ENCODE measurements at places on chromosomes 3 and 15.

DNA sequence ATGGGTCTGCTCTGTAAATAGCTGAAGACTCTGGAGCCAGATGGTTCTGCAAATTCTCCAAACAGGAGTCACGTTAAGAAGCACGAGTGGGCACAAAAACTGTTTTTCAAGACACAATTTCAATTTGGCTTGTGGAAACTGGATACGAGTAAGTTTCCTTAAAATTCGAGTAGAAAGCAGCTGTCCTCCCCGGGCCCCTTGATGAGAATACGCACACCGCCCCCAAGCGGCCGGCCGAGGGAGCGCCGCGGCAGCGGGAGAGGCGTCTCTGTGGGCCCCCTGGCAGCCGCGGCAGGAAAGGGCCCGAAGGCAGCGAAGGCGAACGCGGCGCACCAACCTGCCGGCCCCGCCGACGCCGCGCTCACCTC is 778 bp upstream of the THBS1 start:
- DNase-seq = peak; percentile 95

GRCh38 chr15:83012076-83012426 is 612 bp upstream of the C15orf40 start:
- DNase-seq = no peak

GRCh38 chr3:160481856-160482255 is 32.3 kb upstream of the TRIM59 start:
- no peak for DNase-seq

DNA sequence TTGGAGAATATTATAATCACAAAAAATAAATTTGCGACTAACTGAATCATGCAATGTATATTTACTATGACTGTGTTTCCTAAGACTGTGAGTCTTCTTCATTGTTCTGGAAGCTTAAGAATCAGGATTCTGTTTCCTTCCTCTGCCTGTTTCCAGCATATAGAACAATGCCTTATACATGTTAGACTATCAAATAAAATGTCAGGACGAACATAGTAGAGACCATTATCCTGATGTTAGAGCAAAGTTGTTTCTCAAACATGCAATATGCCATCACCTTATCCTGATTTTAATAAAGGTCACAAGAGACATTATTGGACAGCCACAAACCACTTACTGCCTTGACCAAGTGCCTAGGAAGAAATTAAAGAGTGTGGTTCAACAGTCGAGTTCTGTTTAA is 457.4 kb upstream of the AGTR1 start:
- DNase-seq = no peak

DNA sequence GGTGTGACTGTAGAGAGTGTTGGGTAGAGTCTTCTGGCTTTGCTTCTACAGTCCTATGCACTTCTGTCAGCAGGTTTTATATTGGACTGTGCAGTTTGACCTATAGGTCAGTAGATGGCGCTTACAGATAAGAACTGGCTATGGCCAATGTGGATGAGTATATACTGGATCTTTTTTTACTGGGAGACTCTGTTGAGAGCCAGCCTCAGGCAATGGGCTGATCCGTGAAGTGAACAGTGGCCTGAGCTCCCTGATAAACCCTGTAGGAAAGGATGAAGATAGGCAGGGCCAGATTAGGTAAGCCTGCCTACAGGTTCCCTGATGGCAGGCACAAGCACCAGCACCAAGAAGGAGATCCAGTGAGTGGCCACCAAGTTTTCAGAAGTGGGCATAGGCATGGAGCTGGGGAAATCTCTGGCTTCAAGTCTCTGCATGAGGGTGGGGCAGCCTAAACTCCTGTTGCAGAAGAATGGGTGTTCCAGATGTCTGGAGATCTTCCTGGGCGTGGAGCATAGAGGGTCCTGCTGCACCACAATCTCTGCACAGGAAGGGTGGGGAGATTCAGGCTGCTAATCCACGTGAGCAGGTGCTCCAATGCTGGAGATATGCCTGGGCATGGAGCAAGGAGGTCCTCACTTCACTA is 326.0 kb upstream of the SGO1 start:
- DNase-seq = no peak

DNA sequence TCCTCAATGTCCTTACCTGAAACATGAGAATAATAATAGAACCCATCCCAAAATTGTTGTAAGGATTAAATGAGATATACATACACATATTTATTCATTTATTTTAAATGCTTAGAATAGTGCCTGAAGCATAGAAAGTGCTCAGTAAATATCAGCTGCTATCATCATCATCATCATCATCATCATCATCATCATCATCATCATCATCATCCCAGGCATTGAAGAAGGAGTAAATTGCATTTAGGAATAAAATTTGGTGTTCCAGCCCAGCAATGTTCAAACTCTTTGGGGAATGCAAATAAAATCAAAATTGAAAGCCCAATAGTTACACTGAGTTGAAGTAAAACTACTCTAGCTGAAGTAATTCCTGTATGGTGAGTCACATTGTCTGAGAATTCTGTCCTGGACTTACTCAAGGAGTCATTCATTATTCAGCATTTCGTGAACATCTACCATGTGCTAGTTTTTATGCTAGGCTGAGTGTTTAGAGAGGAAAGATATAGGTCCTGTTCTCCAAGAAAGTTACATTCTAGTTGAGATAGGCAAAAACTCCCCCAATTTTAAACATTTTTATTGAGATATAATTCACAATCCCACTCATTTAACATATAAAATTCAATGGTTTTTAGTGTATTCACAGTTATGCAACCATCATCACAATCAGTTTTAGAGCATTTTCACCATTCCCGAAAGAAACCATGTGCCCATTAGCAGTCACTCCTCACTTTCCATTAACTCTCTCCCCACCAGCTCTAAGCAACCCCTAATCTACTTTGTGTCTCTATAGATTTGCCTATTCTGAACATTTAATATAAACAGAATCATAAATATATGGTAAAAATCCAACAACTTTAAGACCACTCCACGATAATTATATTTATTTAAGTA is 107.2 kb downstream of the FRMD5 start:
- no peak for DNase-seq

GRCh38 chr3:153242896-153243295 is 80.9 kb downstream of the RAP2B start:
- DNase-seq = no peak

DNA sequence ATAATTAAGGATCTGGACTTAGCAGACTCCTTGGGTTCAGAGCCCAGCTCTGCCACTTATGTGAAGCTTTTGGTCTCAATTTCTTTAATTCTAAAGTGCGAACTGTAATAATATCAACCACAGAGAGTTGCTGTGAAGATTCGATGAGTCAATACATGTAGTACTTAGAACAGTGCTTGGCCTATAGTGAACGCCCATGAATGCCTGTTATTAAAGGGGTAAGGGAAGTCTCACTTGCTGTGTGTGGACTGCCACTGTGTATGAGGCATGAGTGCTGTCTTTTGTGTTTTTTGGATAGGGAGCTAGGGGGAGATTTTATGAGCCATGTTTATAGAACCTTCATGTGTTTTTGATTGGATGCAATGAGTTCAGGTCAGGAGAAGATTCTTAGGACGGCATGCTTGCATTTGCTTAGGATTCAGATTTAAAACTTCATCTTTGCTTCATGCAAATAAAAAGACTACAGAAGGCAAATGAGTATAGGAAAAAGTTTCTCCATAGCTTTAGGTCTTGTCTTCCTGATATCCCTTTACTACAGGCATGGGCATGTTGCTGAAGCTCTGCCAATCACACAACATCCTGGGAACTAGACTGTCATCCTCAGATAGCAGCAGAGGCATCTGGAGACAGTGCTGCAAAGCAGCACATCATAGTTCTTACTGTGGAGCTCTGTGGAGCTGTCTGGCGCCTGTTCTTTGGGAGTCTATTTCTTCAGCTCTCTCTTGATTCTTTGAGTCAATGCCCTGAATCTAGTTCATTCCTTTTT is 50.0 kb downstream of the PLS1 start:
- no peak for DNase-seq

GRCh38 chr3:52174896-52175295 is 20.7 kb upstream of the POC1A start:
- DNase-seq = no peak

- DNase-seq = no peak
Measured at GRCh38 chr3:57085211-57085610, 24.7 kb downstream of the SPATA12 start.

- no peak for DNase-seq
Measured at GRCh38 chr15:53709821-53710220, 49.6 kb downstream of the WDR72 start.

- DNase-seq = peak; percentile 50
Measured at GRCh38 chr15:40234783-40235182, 4.1 kb upstream of the PAK6 start.

DNA sequence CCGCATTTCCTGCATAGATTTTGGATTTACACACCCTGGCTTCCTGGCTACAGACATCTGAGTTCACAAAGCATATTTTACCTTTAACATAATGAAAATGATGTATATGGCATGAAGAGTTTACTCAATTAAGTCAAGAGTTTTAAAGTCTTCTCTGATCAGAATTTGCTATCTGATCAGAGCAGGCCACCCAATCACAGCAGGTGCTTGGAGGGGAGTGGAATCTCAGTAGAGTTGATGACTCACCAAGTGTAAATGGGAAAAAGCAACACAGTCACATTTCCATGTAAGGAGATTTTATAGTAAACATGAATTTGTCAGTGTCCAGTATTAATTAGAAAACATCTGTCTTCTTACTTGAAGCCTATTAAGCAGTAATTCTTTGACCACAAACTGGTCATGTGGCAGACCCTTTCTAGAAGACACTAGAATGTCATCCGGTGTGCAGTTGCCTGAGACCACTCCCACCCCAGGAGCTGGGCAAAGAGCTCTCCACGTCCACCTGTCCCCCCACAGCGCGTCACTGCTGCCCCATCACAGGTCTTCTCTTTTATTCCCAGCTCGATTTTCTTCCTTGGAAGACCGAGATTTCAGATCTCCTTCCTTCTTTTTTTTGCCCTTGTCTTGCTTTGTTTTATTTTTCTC is 10.8 kb downstream of the MESD start:
- DNase-seq = no peak
